ENCODE measurements at places on chromosomes 5 and 9.

DNA sequence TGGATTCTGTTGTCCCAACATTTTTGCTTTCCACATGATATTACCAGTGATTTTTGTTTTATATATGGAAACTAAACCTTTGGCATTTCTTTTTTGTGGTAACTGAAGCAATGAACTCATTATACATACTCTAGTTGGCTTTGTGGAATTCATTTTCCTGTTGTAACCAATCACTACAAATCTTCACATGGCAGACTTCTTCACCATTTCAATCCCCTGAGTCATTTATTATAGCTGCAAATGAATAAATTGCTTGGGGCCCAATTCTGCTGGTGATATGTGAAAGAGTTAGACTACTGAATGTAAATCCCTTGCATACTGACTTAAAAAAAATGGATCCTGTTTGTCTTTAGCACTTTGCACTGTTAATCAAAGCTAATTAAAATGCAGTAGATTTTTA is 1709.6 kb upstream of the WWC1 start:
- no peak for DNase-seq

- DNase-seq: no peak
Observed at GRCh38 chr5:1243487-1244130, 18.4 kb downstream of the SLC6A18 start.

DNA sequence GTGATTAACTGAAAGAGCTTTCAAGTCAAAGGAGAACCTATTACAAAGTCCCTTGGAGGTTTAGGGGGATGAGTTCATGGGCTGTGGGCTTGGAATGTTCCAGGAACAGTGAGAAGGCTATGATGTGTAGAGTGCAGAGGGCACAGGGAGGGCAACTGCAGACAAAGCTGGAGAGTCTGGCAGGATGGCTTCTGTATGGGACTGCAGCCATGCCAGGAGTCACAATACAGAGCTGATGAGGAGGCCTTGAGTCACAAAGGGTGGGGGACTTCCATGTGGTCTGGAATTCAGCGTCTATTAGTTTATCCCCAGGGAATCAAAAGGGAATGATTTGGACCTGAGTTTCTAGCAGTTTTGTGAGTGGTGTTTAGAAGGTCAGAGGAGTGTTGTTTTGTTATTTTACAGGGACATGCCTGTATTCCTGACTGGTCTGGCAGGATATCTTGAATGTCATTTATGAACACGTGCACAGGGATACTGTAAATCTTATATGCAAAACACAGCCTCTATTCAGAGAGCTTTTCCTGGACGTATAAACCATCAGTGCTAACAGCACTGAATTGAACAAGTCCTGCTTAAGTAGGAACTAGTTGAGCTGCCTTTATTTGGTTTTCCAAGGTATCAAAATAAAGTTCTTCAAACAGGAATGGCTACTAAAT is 14.3 kb upstream of the TEK start:
- DNase-seq: no peak

DNA sequence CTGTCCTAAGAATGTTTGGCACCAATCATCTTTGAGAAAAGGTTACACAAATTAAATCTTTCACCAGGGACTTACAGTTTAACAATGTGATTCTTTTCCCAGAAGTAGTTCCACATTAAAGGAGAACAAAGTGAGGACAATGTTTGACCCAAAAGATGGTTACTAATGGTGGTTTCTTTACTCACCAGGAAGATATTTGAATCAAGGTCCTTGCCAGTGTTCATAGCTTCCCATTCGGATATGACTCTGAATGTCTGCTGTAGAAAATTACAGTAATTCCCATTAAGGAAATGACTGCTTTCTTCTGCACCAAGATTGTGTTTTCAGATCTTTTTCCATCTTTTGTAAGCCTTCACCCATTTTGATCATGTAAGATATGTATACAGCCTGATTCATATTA is 114.6 kb upstream of the ADAMTSL1 start:
- no peak for DNase-seq

DNA sequence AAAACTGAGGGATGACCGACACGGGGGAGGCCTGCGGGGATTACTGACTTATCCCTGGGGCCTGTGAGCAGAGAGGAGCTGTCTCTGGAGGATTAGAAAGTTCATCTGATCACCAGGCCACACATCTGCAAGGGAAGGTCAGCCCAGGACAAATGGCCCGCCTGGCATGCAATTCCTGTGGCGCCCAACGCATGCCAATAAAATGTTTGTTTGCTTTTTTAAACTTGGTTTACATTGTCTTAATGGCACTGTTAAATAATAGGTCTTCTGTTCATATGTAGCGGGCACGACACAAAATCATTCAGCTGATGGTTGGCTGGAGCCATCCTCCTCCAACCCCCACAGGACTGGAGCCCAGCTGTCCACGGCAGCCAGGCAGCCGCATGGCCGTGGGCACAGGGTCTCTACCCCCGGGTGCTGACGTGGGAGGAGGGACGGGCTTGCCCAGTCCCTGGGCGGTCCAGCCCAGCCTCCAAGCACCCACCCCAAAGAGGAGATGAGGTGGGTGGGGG is 41.0 kb upstream of the SLC12A7 start:
- DNase-seq: no peak

DNA sequence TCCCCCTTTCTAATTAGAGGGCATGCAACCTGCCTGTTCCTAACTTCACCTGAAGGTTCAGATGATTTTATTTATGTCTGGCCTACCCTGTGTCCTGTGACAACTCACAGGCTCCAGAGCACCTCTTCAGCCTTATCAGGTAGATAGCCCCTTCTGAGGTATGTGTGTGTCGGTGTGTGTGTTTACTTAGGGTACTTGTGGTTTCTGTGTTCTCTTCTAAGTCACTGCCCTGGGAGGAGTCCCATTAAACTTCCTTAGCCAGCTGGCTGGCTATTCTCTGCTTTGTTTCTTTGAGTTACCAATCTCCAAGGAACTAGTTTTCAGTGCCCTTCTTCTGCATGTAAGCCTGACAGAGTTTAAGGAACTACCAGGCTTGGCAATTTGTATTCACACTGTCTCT is 74.9 kb downstream of the UNC13B start:
- no peak for DNase-seq

GRCh38 chr5:346229-346935 is 24.9 kb downstream of the AHRR start:
- DNase-seq: no peak

GRCh38 chr5:172659570-172659908 is 18.5 kb downstream of the NEURL1B start:
- no peak for DNase-seq

DNA sequence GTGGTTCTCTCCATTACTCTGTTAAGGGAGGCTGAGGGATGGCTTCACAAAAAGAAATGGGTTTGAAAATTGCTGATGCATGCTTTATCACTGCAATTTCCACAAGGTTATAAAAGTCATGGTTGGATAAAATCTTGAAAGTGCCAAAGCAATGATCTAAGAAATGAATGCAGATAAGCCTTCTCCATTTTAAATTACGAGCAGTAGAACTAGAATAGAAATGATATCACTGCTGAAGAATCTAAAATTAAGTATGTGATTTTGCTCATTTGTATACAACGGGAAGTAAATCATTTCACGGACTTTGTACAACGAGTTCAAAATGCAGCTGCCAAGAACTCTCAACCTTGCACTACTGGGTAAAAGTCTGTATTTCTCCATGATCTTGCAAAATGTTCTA is 299.0 kb downstream of the PRELID2 start:
- no peak for DNase-seq

GRCh38 chr9:128702949-128703615 is 779 bp downstream of the PKN3 start:
- DNase-seq: no peak

DNA sequence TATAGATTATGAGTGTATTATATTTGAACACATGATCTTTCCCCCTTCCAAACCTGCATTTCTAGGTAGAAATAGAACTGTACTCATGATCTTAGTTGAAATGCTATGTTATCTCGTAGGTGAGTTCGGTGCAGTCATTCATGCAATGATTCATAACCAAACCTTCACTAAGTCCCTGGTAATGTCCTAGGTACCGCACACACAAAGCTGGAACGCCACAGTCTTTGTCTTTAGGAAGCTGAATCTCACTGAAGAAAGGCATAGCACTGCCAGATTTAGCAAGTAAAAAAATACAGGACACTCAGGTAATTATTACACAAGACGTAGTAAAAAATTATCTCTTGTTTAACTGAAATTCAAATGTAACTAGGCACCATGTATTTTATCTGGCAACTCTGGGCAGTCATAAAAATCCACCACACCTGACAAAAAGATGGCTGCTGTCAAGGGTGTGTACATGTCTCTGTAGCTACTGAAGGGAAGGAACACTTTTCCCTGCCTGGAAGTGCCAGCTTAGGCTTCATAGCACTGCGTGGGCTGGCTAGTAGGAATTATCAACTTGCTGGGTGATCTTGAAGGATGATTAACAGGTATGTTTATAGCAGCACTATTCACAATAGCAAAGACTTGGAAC is 28.0 kb upstream of the TXN start:
- DNase-seq: no peak

DNA sequence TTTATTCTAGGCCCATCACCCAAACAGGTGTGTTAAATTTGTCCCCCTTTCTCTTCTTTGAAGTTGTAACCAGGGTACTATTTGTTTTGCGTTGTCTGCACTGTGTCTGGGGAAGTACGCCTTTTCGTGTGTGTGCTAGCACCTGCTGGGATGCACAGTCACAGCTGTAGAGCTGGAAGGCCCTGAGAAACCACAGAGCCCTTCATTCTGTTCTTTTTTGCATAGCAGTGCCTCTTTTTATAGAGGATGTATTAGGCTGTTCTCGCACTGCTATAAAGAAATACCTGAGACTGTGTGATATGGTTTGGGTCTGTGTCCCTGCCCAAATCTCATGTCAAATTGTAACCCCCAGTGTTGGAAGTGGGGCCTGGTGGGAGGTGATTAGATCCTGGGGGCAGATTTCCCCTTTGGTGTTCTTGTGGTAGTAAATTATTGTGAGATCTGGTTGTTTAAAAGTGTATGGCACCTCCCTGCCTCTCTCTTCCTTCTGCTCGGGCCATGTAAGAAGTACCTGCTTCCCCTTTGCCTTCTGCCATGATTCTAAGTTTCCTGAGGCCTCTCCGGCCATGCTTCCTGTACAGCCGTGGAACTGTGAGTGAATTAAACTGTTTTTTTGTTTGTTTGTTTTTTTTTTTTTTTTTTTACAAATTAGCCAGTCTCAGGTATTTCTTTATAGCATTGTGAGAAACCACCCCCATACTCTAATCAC is 14.0 kb downstream of the SEC61B start:
- no peak for DNase-seq

GRCh38 chr9:127407492-127407843 is 10.5 kb downstream of the SLC2A8 start:
- no peak for DNase-seq

DNA sequence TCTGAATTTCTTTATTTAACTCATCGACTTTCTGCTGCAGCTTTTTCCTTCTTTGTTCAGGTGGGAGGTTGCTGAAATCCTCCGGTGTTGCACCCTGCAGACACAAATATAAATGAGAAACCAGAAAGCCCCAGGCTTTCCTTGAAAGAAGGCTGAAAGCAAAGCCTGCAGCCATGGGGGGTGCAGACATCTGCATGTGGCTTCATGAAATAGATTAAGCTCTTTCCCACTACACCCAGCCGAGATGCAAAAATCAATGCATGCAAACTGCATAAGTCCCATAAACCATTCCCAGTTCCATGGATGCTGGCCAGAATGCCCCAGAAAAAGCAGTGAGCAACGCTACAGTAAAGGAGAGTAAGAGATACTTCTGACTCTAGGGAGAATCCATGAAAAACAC is 73.6 kb downstream of the USP20 start:
- DNase-seq: no peak

DNA sequence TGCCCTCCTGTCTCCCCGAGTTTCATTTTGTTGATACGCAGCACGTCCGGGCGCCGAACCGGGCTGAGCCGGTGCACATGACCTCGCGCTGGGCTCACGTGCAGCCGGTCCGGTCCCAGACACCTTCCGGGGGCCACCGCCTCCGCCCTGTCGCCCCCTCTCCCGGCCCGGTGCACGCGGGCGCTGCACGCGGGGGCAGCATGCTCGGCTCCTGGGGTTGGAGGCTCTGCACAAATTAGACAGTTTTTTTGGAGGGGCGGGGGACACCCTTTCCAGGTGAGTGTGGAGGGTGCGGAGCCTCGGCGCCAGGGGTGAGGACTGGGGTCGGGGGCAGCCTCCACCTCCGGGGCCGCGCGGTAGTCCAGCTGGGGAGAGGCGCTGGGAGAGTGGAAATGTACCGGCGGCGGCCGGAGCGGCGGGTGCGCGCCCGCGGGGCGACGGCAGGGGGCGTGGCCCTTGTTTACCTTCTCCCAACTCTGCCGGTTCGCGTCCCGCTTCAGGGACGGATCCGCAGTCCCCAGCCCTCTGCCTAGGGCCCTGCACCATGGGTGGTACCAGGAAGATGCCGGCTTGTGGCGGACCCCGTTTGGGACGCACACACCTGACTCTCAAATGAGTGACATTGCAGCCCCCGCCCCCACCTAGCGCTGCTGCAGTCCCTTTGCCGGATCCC is 1.1 kb downstream of the JADE2 start:
- peak; percentile 13 for DNase-seq

- DNase-seq: no peak
Observed at GRCh38 chr5:14406554-14406849, 175.1 kb upstream of the OTULINL start.

DNA sequence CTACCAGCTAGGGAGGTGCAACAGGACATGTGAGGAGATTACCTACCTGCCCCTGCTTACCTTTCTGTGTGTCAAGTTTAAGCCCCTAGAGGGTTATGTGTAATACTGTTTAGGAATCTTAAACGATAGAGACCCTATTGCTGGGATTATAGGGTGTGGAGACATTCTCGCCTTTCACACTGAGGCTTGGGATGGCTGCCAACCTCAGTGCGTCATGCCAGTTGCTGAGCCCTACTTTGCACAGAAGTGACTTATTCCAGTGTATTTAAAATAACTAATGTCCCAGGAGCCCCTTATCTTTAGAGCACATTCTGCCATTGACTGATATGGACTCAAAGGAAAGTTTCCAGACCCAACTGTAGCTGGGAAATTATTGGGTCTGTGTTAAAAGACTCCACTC is 76.6 kb upstream of the XPA start:
- DNase-seq: no peak

DNA sequence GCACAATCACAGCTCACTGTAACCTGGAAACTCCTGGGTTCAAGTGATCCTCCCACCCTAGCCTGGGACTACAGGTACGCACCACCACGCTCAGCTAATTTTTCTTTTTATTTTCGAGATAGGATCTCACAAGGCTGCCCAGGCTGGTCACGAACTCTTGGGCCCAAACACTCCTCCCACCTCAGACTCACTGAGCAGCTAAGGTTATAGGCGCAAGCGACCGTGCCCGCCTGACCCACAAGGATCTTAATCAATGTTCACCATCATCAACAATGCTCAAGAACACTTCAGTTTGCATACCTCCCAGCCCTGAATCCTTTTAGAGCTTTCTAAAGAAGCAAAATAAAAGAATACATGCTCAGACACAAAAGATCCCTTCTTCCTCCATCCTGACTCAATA is 13.2 kb downstream of the ETF1 start:
- no peak for DNase-seq
